ENCODE measurements at places on chromosomes 7 and 10. TPM values are rescaled to one million over a fixed set of nuclear protein-coding genes. Genes with fewer than 3 reads are reported as not detected.

PDZD7 gene
- polyA plus RNA-seq = 0.89 TPM

PTEN gene
- 19.2 TPM for polyA plus RNA-seq

IKZF1 gene
- polyA plus RNA-seq = 0.70 TPM

STEAP2 gene
- polyA plus RNA-seq = 6.6 TPM

FRAT2 gene
- polyA plus RNA-seq = 5.5 TPM

RADIL gene
- polyA plus RNA-seq = 11.2 TPM

CYP26C1 gene
- polyA plus RNA-seq = 0.05 TPM

TMEM184A gene
- polyA plus RNA-seq = 29.0 TPM

DIP2C gene
- polyA plus RNA-seq = 5.5 TPM

ASAH2 gene
- 0.15 TPM for polyA plus RNA-seq

DKK1 gene
- polyA plus RNA-seq = 0.11 TPM
